ENCODE measurements at places on chromosomes 12 and 14.

DNA sequence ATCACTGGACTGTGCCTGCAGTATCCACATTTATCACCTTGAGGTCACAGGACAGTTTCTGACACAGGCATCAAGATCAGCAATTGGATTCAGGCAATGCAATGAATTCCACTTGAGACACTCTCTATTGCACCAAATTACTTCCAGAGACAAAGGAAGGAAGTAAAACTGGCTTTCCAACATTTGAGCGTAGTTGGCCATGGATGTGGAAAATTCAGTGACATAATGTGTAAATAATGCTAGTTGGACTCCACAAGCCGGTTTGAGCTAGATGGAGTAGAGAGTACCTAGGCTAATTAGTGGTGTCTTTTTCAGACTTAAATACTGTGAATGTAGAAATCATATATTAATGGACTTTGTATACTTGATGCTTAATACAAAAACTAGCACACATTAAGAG is 168.3 kb upstream of the SYT1 start:
- no peak for DNase-seq

DNA sequence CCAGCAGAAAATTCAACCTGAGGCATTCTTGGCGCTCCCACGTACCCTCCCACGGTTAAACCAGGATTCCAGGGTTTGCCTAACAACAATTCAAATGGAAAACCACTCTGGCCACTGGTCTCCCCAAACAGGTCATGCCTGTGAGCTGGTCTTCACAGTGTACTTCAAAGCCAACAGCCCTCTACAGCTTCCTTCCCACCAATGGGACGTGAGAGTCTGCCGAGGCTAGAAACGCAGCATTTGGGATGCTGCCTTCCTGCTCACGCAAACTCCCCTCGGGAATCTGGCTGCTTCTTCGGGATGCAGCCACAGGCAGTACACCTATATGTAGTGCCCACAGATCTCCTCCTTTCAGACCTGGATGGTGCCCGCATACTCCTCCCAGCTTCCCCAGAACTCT is 149.1 kb downstream of the KLHL28 start:
- no peak for DNase-seq

- DNase-seq, result no peak
These were observed 6.9 kb downstream of the MLH3 start for GRCh38 chr14:75044322-75044721.

DNA sequence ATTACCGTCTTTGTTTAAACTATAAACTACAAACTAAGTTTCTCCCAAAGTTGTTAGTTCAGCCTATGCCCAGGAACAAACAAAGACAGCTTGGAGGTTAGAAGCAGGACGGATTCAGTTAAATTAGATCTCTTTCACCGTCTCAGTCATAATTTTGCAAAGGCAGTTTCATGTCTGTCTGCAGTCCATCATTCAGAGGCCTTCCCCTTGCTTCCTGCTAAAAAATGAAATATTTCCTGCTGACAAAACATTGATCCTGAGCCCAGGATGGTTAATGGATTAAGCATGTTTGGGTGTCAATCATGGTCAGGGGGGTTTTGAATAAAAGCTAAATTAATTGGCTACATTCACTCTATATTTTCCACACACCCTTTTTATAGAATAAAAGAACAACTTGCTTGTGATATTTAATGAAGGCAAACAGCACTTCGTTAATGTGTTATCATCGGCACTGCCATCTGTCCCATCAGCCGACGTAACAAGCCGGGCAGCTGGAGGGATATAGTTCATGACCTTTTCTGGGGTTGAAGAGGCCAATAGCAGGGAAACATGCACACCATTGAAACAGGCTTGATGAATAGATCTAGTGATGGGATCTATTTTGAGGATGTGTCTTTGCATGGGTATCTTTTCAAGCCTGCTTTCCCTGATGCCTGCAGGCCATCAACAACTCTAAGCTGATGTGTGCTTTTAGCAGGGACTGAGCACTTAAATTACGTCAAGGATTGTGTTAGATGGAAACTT is 521.3 kb upstream of the TMEM132C start:
- DNase-seq, result no peak

DNA sequence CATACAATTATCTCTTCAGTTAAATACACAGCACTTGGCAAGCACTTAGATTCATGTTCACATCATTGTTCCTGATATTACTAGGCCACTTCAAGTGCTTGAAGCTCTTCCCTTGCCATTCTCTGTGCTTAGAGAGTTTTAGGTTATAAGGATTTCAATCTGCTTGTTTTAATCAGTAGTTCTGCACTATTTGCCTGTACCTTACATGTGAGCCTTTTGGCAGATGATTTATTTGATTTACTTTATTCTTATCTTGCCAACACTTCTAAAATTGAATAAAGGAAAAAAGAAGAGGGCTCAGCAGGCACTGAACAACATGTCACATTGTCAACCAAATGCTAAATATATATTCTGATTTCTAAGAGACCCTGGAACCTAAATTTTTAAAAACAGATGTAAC is 363.8 kb upstream of the USP15 start:
- no peak for DNase-seq

- no peak for DNase-seq
These were observed 18.1 kb upstream of the MED13L start for GRCh38 chr12:116295327-116296263.
